NCI-H748 treated with DMSO at 0.1 percent for 48 hours (cell line): ENCODE measurements at places on chromosomes 3 and 15.
A peak's percentile ranks its signal among the peaks of the same experiment; 100 is the strongest.

GRCh38 chr3:141707741-141708203, 30.3 kb upstream of the RNF7 start:
- no peak for DNase-seq

- DNase-seq = no peak
These were observed 93.7 kb upstream of the RGMA start for GRCh38 chr15:93182703-93183205.

GRCh38 chr3:71237672-71238071, 345.9 kb downstream of the FOXP1 start:
- DNase-seq = no peak

GRCh38 chr3:149881879-149882278, 68.9 kb downstream of the RNF13 start:
- no peak for DNase-seq

- peak; percentile 61 for DNase-seq
These were observed 858 bp upstream of the SACM1L start for GRCh38 chr3:45688194-45688881.
